ENCODE measurements at places on chromosomes 7 and 10.

- DNase-seq: no peak
These were observed 191.9 kb upstream of the LYZL2 start for GRCh38 chr10:30821261-30821993.

- no peak for DNase-seq
These were observed 442 bp downstream of the STYXL1 start for GRCh38 chr7:76047305-76047810.

DNA sequence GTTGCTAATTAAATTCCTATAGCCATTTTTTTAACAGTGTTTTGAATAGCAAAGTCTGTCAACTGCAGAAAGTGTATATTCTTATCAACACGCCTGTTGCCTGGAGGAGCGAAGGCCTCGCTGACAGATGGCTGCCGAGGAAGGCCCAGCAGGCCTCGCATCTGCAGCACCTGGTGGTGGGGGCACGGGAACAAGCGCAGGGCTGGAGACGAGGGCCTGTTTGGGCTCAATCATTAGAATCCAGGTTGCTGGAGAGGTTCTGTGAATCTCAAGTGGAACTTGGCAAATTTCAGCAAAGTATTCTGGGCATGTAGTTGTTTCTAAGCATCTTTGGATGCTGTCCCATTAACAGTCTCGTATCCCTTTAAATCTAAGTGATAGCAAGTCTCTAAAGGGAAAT, 66.1 kb upstream of the FAM204A start:
- no peak for DNase-seq

GRCh38 chr7:106057204-106057961, 54.7 kb downstream of the SYPL1 start:
- DNase-seq: no peak

DNA sequence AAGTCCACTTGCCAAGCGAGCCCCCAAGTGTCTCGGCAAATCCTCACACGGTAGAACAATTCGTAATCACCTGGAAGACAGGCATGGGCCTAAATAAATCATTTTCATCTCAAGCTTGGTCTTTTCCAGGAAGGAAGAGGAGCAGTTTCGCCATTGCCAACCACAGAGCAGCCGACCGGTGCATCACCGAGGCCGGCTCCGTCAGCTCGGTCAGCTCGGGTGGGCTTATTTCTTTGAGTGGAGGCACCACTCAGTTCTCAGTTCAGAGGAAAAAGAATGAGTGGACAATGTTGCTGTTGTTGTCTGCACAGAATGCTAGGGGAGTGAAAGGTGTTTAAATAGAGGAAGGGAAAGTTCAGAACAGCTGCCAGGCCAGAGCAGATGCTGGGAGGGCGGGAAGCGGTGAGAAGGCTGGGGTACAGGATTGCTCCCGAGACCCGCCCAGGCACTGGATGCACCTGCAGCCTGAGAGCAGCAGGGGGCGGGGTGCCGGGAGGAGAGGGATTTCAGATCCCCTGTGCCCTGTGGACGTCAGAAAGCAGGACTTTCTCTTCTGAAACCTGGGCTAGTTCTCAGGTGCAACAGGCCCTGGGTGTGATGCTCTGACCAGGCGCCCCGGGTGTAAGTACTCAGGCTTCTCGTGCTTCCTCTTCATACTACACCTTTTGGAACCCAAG, 17.7 kb upstream of the IGFBP3 start:
- no peak for DNase-seq

- DNase-seq: no peak
These were observed 276.9 kb downstream of the SKAP2 start for GRCh38 chr7:26587536-26587935.

DNA sequence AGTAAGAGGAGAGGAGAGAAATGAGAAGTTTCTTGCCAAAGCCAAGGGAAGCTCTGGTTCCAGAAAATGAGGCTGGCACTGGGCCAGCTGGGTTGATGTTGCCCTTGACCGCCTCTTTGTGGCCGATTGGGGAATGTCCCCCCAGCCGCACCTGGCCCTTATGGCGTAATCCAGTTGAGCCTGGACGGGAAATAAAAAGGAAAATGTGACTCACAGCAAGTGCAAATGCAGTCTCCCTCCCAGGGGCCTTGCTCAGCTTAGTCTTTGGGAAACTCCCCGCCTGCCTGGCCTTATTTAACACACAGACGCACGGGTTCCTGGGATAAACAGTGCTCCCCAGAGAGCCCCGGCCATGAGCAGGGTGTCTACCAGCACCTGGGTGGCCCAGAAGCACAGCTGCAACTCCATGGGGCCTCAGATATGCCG, 174.8 kb downstream of the KIAA1217 start:
- DNase-seq: peak; percentile 93

- DNase-seq: no peak
These were observed 80.3 kb upstream of the UCN3 start for GRCh38 chr10:5284311-5285057.

GRCh38 chr7:116707289-116707688, 35.3 kb downstream of the MET start:
- no peak for DNase-seq

GRCh38 chr7:11466517-11467105, 365.4 kb downstream of the THSD7A start:
- no peak for DNase-seq

DNA sequence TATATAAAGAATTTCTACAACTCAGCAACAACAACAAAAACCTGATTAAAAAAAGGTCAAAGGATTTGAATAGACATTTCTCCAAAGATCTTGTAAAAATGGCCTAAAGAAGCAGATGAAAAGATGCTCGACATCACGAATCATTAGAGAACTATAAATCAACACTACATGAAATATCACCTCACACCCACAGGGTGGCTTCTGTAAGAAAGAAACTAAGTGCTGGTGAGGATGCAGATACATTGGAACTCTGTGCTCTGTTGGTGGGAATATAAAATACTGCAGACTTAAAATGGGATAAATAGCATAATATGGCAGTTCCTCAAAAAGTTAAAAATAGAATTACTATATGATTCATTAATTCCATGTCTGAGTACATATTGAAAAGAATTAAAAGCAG, 38.3 kb upstream of the CDCA7L start:
- no peak for DNase-seq

DNA sequence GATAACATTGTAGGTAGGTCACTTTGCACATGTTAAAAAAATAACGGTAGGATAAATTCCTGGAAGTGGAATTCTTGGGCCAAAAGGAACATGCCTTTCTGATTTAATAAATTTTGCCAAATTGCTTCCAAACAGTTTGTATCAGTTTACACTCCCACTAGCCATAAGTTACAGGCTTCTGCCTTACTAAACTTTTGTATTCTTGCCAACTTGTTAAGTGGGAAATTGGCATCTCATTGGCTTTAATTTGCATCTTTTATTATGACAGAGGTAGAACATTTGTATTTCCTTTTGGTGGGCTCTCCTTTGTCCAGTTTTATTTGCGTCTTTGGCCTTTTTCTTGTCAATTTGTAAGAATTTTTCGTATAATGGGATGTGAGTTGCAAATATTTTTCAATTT, 38.3 kb upstream of the FAM180A start:
- DNase-seq: no peak

DNA sequence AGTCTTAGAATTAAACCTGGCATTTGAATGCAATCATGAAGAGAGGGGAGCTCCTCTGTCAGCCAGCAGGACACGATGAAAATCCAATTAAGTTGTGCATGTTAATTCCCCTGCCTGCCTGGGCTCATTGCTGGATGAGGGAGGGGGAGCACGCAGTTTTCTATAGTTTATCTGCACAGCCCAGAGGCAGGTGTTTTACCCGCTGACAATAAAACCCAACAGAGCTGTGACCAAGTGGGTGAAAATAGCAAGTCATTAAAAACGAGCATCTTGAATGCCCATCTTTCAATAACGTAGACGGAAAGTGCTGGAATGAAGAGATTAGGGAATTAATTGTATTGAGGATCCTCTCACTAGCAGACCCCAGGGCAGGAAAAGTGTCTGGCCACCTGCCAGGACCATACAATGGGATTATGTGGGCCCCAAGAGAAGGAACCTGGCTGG, 100.1 kb upstream of the FAM20C start:
- DNase-seq: no peak

DNA sequence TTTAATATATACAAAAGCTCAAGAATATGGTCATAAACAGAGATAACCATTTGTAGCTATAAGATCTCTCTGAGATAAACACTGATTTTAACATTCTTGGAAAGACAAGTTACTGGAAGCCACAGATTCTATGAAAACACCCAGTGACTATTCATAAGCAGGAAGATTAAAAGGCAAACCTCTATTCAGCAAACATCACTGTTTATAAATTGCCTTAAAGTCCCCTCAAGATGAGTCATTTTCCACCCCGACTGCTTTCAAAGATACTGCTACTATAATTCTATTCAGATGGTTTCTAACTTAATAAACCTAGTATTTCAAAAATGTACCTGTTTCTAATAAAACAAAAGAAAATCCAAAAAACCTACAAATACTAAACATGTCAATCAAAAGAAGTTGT, 21.0 kb downstream of the TM9SF3 start:
- no peak for DNase-seq

GRCh38 chr10:131546086-131546810, 234.7 kb upstream of the TCERG1L start:
- DNase-seq: no peak

GRCh38 chr7:15462721-15463389, 99.0 kb downstream of the AGMO start:
- DNase-seq: no peak

- peak; percentile 12 for DNase-seq
These were observed 174.9 kb upstream of the NRP1 start for GRCh38 chr10:33509231-33509831.

DNA sequence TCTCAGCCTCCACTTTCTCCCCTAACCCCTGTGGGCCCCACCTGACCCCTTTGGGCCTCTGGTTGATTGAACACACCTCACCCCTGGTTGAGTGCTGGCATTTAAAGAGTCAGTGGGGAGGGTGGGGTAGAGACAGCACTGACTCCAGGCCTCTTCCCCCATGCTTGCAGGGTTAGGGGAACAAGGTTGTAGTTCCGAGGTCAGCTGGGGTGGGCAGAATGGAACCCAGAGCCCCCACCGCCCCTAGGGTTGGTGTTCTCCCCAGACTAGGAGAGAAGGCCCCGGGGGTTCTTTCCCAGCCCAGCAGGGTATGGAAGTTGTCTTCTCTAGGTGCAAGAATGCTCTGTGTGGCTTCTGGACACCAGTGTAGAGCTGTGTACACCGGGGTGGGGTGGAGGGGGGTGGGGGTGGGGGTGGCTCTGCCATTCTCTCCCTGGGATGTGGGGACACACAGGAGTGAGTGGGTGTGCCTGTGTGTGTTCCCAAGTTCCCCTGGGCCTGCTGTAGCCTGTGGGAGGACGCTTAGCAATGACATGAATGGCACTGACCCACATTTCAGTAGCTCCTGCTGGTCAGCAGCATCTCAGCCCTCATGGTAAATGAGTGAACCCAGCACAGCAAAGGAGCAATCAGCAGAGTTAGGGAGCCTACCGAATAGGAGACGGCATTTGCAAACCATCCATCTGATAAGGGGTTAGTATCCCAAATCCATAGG, 33.6 kb downstream of the PRF1 start:
- DNase-seq: no peak

GRCh38 chr10:1154531-1155295, 98.5 kb downstream of the WDR37 start:
- no peak for DNase-seq

GRCh38 chr7:22563621-22564241, 63.7 kb upstream of the STEAP1B start:
- DNase-seq: no peak

DNA sequence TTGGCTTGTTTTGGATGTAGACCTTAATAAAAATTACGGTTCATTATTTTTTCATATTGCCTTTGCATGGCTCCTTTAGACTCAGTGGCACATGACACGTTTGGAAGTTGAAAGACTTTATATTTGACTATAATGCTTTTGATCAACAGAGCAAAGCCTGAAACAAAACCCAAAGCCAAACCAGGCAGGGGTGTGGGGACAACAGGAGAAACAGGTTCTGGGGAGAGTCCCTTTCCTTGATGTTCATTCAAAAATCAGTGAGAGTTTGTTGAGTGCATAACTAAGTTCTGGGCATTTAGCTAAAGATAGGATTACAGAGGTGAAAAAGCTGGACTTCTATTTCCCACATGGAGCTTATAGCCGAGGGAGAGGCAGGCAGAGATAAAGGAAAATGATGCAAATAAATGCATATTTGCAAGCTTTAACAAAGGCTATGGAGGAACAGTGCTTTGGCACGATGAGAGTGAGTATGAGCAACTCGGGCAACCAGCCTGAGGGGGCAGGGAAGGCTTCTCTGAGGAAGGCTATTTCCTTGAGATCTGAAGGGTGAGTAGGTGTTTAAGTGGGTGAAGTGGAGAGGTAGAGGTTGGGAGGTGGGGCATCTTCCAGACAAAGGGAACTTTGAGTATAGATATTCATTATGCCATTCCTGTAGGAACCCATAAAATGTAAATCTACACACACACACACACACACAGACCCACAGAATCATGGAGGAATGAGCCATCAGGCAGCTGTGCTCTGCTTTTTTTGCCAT, 34.5 kb upstream of the PDZD8 start:
- DNase-seq: no peak

Data from NCI-H1048 (cell line).